ENCODE measurements at places on chromosomes 4 and X.

DNA sequence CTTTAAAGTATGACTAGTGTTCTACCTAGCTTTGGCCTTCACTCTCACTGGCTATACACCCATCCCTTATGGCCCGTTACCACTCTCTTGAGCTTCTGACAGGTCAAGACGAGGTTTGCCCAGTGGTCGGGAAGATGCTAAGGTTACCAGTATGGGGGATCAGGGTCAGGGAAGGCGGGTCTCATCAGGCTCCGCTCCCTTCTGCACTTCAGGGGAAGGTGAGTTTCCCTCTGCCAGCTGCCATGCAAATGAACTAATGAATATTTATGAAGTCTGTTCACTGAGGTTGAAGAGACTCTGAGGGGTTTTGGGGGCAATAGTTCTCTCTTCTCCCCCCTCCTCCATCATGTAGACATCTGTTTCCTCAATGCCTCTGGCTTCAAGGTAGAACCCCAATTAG is 6.6 kb downstream of the EFNB1 start:
- no peak for DNase-seq

- DNase-seq = no peak
Observed at GRCh38 chr4:164326056-164326455, 427.9 kb upstream of the SMIM31 start.

DNA sequence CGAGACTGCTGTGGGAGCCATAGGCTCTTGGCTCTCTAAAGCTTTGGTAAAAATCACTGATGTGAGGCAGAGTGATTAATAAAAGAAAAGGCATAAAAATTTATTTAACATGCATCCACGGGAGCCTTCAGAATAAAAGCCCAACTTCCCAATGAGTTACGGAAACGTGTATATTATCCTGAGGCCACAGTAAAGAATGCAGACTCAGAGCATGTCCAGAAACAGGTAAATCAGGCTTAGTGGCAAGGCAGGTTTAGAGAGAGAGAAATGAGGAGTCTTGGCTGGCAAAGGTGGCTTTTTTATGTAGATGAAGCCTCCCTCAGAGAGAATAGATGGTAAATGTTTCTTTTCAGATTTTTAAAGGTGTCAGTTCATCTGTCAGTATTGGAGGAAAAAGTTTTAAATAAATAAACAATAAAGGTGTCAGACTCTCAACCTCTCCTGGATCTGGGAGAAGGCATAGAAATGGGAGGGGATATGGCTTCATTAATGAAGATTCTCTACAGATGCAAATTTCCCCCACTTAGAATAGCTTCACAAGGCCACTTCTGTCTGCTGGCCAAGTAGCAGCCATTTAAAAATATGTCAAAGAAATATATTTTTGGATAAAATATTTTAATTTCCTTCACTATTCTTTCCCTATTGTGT is 24.0 kb downstream of the C4orf51 start:
- no peak for DNase-seq

DNA sequence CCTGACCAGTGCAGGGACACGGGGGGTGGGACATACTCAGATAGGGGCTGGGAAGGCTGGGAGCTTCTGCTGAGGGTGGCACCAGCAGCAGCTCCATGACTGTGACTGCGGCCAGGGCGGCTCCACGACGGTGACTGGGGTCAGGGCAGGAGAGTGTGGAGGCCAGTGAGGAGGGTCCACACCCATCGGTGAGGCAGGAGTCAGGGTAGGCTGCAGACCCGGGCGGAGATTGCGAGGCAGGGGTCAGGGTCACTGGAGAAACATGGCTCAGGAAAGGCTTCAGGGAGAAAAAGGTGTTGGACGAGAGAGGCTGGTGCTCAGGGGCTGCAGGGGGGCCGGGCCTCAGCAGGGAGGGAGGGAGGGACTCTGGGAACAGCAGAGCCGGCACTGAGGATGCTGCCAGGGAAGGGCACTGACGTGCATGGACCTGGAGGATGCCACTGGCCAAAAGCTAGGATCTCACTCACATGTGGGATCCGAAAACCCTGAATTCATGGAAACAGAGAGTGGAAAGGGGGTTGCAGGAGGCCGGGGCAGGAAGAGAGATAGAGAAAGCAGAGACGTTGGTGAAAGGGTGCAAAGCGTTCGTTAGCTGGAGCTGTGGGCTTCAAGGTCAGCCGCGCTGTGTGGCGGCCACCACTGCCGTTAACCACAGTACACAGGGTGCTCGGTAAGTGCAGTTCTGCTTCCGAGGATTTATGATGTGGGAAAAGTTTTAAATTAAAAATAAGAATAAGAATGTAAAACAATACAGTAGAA is 22.0 kb downstream of the ATP5ME start:
- no peak for DNase-seq

DNA sequence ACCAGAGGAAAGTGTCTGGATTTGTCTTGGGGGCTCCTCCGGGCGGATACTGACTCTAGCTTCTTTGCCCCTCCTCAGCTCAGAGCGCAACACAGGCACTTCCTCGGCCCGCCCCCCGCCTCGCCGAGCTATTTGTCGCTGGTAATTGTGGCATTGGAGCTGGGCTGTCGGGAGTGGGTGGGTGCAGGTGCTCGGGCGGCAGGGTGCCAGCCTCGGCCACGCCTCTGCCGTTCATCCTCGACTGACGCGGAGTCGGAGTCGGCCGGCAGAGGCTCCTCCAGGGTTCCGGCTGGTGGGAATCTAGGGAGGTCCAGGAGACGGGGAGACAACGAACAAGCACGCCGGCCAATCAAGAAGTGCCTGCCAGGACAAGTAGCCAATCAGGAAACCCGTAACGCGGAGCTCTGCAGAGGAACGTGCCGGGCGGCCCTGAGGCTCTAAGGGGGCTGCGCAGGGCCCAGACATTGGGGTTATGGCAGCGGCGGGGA is 3.9 kb upstream of the SYN1 start:
- peak; percentile 64 for DNase-seq

- DNase-seq = no peak
Observed at GRCh38 chr4:25015012-25015411, 15.7 kb downstream of the LGI2 start.

- no peak for DNase-seq
Observed at GRCh38 chr4:24190761-24191695, 301.2 kb upstream of the PPARGC1A start.

DNA sequence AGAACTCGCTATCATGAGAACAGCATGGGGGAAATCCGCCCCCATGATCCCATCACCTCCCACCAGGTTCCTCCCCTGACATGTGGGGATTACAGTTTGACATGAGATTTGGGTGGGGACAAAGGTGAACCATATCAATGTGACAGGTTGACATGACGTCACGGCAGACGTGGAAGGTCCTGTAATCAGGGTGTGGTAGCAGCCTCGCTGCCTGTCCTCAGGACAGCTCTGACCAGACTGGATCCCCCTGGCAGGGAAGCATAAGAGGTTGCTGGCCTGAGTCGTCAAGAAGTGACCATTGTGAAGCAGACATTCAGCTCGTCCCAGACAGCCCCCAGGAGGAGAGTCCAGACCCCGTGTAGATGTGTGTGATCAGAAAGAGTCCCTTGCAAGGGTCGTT is 104.6 kb downstream of the TNIP2 start:
- no peak for DNase-seq

GRCh38 chr4:43234626-43235415 is 342.3 kb downstream of the GRXCR1 start:
- no peak for DNase-seq

GRCh38 chr4:92600638-92601037 is 296.9 kb downstream of the GRID2 start:
- no peak for DNase-seq
